Right cardiac atrium (tissue), 5 donors: ENCODE measurements at places on chromosomes 7 and 10.

DNA sequence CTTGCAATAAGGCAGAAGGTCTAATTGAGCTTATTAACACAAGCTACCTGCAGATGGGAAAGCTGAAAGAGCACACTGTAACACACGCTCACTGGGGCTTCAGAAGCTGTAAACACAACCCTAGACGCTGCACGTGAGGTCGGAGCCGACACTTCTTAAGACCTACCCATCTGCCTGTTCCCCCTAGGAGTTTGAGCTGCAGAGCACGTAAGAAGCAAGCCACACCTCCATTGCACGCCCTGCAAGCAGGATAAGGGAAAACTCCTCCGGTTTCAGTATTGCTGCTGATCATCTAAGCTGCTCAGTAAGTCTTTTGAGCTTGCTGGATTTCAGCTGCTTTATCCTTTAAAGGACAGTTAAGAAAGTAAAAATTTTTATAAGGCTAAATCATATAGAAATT lies 244.0 kb upstream of the ZWINT start:
- DNase-seq: no peak

DNA sequence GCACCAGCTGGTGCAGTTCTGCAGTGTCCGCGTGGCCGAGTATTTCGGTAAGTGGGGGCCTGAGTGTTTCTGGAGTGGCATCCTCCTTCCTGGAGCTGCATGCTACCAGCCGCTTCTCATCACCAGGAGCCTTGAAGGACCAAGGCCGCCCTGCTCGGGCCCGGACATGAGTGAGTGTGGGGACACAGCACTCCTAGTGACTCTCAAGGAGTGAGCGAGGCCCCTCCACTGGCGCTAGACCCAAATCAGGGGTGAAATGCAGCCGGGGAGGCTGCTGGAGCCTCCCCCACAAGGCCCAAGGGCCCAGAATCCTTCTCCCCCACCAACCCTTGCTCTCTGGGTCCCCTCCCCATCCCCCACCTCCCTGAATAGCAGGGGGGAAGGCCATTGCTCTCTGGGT lies 48.0 kb downstream of the CAMK2B start:
- DNase-seq: peak; percentile 42

- DNase-seq: no peak
Observed at GRCh38 chr10:8511026-8511425, 456.5 kb downstream of the GATA3 start.

GRCh38 chr10:1360011-1360557 lies 303.9 kb downstream of the WDR37 start:
- no peak for DNase-seq

- DNase-seq: no peak
Observed at GRCh38 chr10:112807013-112807412, 143.0 kb upstream of the TCF7L2 start.

DNA sequence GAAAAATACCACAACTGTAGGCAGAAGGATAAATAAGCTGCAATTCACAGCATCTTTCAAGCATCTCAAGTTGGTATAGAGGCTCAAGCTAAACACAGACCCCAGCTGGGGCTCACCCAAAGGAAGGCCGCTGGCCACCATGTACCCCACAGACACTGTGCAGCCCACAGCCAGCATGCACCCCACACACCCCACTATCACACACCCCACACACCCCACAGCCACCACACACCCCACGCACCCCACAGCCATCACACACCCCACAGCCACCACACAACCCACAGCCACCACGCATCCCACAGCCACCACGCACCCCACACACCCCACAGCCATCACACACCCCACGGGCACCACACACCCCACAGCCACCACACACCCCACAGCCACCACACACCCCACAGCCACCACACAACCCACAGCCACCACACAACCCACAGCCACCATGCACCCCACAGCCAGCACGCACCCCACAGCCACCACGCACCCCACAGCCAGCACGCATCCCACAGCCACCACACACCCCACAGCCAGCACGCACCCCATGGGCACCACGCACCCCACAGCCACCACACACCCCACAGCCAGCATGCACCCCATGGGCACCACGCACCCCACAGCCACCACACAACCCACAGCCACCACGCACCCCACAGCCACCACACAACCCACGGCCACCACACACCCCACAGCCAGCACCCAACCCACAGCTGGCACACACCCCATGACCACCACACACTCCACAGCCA lies 214.7 kb downstream of the DNAJB6 start:
- no peak for DNase-seq

DNA sequence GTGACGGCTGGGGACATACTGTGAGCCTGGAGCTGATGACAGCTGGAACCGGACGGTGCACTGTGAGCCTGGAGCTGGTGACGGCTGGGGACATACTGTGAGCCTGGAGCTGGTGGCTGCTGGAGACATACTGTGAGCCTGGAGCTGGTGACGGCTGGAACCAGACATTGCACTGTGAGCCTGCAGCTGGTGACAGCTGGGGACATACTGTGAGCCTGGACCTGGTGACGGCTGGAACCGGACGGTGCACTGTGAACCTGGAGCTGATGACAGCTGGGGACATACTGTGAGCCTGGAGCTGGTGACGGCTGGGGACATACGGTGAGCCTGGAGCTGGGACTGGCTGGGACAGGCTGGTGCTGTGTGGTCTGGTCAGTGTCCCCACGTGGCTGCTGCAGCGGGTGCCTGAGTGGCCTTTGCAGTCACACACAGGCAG lies 47.9 kb downstream of the PTPRN2 start:
- peak; percentile 67 for DNase-seq

DNA sequence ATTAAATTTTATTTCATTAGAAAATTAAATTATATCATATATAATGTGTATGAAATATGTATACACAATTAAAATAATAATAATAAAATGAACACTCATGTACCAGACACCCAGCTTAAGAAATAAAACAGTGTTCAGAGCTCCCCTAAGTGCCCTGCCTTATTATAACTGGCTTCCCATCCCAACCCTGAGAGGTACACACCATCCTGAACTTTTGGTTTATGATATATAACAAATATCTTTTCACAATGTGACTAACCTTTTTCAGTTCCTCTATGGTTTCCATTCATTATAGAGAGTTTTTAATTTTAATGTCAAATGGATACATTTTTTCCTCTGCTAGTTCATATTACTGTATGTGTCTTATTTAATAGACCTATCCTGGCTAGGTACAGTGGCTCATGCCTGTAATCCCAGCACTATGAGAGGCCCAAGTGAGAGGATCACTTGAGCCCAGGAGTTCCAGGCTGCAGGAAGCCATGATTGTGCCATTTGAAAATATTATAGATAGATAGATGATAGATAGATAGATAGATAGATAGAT lies 24.0 kb upstream of the STEAP2 start:
- no peak for DNase-seq

- DNase-seq: no peak
Observed at GRCh38 chr7:28768577-28769147, 189.5 kb downstream of the TRIL start.

GRCh38 chr10:55852900-55853299 lies 508.2 kb downstream of the ZWINT start:
- DNase-seq: no peak

DNA sequence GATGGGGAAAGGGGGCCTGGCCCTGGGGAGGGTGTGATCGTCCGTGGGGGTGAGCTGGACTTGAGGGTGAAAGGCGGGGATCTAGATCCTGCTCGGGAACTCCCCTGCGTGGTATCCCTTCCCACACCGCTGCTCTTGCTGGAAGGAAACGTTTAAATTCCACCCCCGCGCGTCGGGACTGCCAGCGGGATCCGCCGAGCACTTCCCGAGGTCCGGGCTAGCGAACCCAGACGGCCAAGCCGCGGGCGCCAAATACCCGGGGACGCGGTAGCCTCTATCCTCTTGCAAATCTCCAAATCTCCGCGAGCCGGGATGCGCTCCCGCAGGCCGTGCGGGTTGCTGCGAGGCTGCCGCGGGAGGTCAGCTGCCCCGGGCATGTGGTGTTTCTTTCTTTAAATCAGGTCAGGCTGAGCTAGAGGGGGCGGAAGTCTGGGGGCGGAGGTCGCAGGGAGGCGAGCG lies 904 bp downstream of the NPTX2 start:
- no peak for DNase-seq

- no peak for DNase-seq
Observed at GRCh38 chr10:104304927-104305326, 33.3 kb downstream of the ITPRIP start.
